Sigmoid colon (tissue), 7 donors: ENCODE measurements at places on chromosomes 1 and 21. TPM values are rescaled to one million over a fixed set of nuclear protein-coding genes. Genes with fewer than 3 reads are reported as not detected.

DNA sequence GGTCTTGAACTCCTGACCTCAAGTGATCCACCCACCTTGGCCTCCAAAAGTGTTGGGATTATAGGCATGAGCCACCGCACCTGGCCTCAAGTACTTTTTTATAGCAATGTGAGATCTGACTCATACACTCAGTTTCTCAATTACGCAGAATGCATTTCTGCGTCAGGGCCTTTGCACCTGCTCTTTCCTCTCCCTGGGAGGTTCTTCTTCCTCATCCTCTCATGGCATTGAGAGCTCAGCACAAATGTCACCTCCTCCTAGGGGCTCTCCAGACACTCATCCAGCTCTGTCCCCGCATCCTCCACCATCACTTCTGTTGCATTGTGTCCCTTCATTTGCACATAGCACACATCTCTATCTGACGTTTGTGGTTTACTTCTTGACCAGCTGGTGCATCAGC, 418.8 kb downstream of the PTPRU start:
- no peak for DNase-seq

- DNase-seq: no peak
These were observed 28.6 kb upstream of the AK5 start for GRCh38 chr1:77253211-77253610.

FCRL4 gene
- not detected for polyA plus RNA-seq

DNA sequence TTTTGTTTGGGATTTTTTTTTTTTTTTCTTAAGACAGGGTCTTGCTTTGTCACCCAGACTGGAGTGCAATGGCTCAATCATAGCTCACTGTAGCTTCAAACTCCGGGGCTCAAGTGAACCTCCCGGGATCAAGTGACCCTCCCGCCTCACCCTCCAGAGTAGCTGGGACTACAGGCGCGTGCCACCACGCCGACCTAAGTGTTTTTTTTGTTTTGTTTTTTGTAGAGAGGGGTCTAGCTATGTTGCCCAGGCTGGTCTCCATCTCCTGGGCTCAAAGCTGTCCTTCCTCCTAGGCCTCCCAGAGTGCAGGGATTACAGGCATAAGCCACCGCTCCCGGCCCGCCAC, 776 bp downstream of the HLCS start:
- DNase-seq: no peak

- no peak for DNase-seq
These were observed 11.1 kb downstream of the EPB41 start for GRCh38 chr1:28925350-28925891.

- DNase-seq: no peak
These were observed 53.2 kb downstream of the CHML start for GRCh38 chr1:241586905-241587512.

DNA sequence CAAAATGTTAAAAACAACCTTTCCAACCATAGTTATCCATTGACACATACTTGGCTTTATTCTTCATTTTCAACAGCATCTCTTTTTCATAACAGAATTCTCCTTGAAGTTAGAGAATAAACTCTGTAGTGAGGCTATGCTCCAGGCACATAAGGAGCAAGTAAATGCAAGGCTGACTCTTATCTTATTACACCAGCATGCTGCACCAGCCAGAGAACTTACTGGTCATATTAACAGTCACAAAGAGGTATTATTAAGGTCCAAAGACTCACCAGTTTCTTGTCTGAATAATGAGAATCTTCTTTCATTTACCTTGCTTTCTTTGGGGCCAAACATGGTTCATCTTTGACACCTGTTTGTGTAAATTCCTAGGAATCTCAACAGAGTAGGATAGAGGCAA, 71.3 kb upstream of the IVNS1ABP start:
- DNase-seq: no peak
